ENCODE measurements at places on chromosomes 13 and 19.
A peak's percentile ranks its signal among the peaks of the same experiment; 100 is the strongest.

DNA sequence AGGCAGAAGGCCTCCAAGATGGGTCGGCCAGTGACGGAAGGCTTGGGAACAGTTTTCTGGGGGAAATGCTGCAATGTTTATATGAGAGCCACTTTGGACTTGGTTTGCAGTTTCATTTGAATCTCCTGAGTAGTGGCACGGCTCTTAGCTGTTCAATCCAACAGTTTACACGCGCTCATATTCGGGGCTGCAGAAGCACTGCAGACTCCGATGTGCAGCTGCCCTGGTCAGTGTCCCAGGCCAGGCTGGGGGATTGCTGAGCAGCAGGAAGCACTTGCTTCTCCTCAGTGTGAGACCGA lies 31.7 kb downstream of the CEBPG start:
- no peak for DNase-seq

DNA sequence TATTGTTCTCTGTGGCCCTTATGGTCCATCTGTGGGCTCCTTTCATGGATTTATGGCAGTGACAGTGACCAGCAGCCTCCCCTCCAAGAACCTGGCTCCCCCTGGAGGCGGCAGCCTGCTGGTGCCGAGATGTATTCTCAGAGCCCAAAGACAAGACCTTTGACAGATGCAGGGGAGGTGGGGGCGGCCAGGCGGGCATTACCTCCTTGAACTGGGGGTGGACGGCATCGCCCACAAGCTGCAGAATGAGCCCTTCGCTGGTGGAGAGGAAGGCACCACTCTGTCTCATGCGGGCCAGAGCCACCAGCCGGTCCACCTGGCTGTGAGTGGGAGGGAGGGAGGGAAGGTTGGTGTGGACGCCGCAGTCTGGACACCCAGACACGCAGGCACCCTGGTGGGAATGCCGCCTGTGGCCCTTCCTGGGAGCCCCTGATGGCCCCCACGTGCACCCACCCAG lies 6.6 kb downstream of the ISOC2 start:
- DNase-seq: no peak

GRCh38 chr19:36099166-36099785 lies 11.7 kb upstream of the OVOL3 start:
- no peak for DNase-seq

- no peak for DNase-seq
These were observed 7.7 kb downstream of the KASH5 start for GRCh38 chr19:49395581-49396407.

DNA sequence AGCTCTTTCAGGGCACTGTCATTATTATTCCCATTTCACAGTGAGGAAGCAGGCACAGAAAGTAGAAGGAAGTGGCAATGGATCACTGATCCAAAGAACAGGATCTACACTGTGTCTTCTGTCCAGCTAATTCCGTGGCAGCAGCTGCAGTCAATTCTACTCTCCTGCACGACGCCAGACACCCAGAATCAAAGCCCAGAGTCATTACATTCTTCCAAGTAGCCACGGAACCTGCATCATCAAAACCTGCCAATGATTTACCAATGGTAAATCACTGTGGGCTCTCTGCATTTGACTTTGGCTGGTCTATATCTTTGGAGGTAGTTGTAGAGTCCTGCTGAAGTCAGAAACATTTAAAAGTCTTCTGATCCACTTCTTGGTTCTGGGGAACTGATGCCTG lies 767.7 kb downstream of the LIG4 start:
- no peak for DNase-seq

- DNase-seq: peak; percentile 62
These were observed 43.1 kb downstream of the CEBPG start for GRCh38 chr19:33416307-33417215.

- no peak for DNase-seq
These were observed 704 bp downstream of the ZNF814 start for GRCh38 chr19:57888107-57888559.

GRCh38 chr13:26656919-26657318 lies 99.4 kb downstream of the WASF3 start:
- DNase-seq: no peak

GRCh38 chr13:42883771-42884467 lies 102.5 kb downstream of the FAM216B start:
- no peak for DNase-seq

DNA sequence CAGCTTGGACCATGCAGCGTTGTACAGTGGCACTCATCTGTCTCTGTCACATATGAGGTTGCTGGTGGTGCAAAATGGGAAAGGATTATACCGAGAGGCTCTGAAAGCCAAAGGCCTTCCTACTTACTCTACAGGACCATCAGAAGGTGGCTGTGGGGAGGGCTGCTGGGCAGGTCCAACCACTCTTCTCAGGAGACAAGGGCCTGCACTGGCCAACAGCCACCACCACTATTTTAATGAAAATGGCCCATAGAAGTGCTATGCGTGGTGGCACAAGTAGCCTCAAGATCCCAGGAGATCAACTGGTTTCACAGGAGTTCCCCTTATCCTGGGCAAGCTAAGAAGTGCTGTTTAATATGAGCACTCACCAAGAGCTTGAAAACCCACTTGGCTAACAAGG lies 52.3 kb downstream of the MRPL57 start:
- DNase-seq: no peak

DNA sequence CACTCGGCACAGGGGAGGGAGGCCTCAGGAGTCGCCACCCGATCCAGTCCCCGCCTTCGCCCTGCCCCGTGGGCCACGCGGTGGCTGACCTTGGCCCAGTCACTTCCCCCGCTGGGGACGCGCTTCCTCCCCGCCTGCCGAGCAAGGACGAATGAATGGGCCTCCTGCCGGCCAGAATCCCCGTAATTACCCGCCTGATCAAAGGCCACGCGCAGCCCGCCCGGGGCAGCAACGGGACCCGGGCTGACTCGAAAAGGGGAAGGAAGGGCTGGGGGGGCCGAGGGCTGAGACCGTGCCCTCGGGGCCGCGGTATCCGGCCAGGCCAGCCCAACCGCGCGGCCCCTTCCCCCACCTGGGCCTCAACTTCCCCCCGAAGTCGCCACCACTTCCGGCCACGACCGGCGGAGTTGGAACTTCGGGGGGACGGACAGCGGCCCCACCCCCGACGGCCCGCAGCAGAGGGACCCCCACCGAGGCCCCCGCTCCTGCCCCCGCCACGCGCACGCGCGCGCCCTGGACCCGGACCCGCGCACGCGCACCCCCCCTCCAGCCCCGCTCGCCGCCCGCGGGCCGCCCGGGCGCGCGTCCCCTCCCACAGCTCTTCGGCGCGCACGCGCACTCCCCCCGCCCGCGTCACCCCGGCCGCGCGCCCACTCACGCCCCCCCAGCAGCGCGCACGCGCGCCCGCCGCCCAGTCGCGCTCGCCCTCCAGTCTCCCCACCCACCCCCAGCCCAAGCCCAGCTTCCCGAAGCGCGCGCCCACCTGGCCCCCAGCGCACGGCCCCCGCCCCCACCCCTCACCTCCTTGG lies 520 bp downstream of the ZNF787 start:
- peak; percentile 86 for DNase-seq

DNA sequence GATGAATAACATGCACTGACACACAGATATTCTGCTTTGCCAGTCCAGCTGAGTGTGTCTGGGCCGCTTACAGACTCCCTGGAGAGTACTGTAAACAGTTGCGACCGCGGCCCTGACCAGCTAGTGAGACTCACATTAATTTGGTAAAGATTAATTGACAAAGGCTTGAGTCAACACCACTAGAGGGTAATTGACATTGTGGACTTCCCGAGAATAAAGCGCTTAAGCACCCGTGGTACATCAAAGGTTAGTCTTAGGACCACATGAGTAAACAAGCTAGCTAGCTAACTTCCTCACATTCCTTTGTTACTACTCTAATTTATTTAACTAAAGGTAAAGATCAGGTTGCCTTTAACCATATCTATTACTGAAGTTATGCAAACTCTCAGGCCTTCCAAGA lies 624.4 kb upstream of the ARGLU1 start:
- DNase-seq: no peak

- DNase-seq: peak; percentile 70
These were observed 57.8 kb downstream of the IER2 start for GRCh38 chr19:13207846-13208671.

DNA sequence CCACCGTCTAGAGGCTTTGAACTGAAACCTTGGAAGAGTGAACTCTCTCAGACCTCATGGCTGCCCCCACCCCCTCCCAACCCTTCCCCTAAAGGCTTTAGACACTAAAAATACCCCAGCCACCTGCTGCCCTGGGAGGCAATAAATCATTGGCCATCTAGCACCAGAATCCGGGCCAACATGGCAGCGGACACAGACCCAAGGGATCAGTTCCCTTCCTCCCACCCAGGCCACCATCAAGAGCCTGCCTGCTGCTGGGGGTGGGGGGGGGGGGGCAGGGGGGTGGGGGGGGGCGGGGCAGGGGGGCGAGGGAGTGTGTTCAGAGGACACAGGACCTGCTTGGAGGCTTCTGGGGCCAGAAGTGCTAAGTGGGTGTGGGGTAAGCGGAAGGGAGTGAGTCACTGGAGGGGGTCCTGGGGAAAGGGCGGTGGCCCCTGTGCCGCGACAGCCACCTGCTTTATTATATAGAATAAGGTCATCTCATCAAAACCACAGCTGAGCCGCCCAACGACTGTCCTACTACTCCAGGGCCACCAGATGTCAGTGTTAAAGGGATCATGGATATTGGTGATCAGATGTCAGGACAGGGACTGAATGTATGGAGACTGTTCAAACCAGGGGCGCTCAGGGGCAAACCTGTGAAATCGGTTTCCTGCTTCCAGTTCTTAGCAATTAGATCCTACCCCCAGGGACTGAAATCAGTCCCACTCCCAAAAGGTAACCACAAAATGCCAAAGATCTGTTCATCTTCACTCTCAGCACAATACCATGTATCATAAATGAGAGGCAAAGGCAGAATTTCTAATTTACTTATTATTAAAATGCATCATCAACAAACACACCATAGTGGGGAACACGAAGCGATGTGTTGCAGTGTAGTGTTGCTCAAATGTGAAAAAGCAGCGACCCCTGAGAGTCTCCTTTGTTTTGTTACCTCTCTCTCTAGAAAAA lies 24.3 kb downstream of the ARL11 start:
- DNase-seq: no peak

- DNase-seq: no peak
These were observed 68.5 kb upstream of the GTF3A start for GRCh38 chr13:27355894-27356293.

GRCh38 chr19:46528601-46529590 lies 33.2 kb upstream of the PNMA8B start:
- no peak for DNase-seq

DNA sequence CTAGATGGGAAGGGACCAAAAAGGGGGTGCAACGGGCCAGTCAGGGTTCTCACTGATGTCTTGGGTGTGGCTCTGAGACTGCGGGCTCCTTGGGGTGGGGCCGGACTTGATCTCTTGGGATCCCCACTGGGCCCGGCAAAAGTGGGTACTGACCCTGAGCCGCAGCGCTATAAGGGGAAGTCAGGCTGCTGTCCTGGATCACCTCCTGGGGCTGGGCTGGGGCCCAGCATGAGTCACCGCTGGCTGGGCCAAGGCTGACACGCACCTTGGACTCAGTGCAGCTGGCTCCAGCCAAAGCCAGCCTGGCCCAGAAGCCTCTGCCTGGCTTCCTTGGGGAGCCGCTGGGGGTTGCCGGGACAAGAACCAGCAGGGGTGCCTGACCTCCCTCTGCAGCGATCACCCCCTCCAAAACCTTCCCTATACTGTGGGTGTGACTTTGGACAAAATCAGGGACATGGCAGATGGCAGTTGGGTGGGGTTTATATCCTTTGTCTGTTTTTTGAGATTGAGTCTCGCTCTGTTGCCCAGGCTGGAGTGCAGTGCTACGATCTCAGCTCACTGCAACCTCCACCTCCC lies 617 bp upstream of the IQCN start:
- DNase-seq: peak; percentile 95

GRCh38 chr13:104597546-104598180 lies 1531.4 kb upstream of the SLC10A2 start:
- DNase-seq: no peak

DNA sequence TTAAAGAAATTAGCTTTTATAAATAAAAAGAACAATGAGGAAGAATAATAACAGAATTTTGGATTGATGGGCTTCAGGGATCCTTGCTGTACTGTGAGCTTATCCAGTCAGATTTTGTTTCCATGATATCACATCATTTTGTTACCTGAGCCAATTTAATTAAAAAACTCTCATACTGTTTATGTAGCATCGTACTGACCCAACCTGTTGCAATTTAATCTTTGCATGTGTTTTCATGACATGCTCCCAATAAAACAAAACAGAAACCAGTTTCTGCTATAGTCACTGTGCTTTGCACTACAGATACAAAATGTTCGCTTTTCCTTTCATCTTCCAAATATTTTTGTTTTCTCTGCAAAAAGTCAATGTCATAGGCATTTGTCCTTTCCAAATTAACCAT lies 109.7 kb upstream of the RNF113B start:
- no peak for DNase-seq

GRCh38 chr13:92136449-92137155 lies 738.2 kb downstream of the GPC5 start:
- no peak for DNase-seq

GRCh38 chr19:30742406-30742938 lies 370.3 kb downstream of the ZNF536 start:
- no peak for DNase-seq

GRCh38 chr13:48738311-48738710 lies 84.6 kb downstream of the CYSLTR2 start:
- no peak for DNase-seq

GRCh38 chr19:2046046-2046907 lies 4.8 kb downstream of the MKNK2 start:
- no peak for DNase-seq

DNA sequence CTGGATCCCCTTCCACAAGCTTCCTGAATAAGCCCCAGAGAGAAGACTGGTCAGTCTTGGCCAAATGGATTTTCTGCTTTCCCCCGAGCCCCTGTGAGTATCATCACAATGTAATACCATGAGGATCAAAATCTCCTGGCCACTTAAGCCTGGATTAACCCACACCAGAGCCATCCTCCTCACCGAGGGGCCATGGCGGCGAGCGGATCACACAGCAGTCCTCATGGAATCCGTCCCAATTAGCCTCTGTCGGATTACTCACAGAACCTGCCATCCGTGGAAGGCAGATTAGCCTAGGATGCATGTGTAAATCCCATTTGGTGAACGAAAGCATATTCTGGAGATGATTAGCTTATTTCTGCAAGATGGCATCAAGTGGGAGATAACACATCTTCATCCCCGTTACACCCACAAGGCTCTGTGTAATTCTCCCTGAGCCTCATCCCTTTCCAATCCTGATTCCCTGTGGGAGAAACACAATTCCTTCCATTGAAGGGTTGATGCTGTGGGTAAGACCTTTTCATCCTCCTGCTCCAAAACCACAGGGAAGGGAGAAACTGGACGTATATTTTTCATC lies 42.5 kb downstream of the GNG7 start:
- DNase-seq: no peak

DNA sequence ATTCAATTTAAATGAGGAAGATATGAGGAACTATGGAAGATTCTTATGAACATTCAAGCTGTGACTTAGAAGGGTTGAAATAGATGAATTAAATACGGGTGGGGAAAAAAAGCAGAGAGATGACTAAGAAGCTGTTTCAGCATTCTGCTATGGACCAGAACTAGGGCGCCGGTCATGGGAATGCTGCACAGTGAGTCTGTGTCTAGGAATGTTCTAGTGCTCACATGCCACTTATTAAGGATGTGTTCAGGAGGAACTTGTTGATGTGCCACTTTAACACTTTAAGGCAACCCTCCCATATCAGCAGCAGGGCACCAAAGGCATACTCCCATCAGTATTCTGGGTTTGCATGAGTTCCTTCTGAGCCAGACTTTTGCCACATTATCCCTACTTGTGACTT lies 152.1 kb downstream of the POSTN start:
- DNase-seq: no peak

GRCh38 chr19:48609571-48610108 lies 3.1 kb downstream of the SPACA4 start:
- DNase-seq: no peak

Measured in ovary (tissue), 10 donors.